ENCODE measurements at places on chromosomes 3 and 15.
A peak's percentile ranks its signal among the peaks of the same experiment; 100 is the strongest.

DNA sequence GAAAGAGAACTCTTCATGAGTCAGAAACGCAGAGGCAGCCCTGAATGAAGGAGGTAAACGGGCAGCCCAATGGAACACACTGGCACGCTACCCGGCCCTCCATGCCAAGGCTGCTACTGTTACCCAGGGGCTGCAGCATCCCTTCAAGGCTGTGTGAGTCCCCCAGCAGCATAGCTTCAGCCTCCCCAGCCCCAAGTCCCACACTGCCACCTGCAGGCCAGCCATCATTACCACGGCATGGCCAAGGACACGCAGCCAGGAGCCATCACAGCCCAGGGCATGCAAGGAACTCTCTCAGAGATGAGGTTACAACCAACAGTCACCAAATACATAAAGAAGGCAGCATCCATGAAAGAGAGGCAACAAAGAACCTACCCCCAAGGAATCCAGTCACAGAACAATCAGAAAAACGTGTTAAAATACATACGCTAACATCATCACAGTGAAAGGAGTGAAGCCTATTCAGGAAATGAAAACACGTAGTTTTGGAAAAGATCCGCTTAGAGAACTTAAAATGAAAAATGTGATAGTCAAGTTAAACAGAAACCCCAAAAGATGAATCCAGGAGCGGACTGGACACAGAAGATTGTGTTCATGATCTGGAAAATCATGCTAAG is 22.4 kb downstream of the PLA2G4F start:
- DNase-seq, result peak; percentile 90

DNA sequence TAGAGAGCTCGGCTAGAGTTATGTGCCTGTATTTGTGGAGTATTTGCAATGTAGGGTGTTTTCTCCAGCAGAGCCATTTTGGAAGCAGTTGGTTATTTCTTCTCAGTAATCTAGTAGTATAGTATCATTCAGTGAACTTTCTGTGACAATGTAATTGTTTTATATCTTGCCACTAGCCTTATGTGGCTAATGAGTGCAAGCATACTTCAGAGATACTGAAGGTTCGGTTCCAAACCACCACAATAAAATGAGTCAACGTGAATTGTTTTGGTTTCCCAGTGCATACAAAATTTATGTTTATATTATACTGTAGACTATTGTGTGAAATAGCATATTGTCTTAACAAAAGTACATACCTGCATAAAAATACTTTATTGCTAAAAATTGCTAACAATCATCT is 286.9 kb upstream of the TBL1XR1 start:
- DNase-seq, result no peak

- DNase-seq, result no peak
These were observed 34.6 kb upstream of the SV2B start for GRCh38 chr15:91065505-91065904.

GRCh38 chr15:55279746-55280351 is 9.8 kb downstream of the RAB27A start:
- DNase-seq, result no peak

- DNase-seq, result no peak
These were observed 738 bp downstream of the YEATS2 start for GRCh38 chr3:183698318-183698751.

DNA sequence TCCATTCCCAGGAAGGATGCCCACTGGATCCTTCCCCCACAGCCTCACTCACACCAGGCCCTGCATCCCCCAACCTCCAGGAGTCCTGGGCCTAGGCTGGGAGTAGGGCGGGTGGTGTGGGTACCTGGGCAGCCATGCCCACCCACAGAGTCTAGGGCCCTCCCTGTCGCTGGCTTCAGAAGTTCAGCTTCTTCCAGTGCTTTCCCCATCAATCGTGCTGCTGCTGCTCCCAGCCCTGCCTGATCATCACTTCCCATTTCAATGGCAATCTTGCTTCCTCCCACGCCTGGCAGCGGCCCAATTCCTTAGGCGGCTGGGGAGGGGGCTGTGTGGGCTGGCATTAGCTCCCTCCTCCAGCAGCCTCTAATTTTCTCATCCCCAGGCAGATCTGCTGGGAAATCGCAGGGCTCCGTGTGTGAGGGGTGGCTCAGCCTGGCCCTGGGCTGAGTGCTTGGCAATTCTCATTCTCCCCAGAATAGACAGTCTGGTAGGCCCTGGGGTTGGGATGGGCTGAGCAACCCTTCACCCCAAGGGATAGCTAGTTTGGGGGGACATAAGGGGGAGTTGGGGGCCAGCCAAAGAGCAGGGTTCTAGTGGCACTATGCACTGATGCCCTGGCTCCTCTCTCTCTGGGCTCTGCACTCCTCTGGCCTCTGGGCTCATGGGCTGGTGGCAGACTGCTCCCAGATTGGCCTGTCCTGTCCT is 66.4 kb downstream of the SCN5A start:
- DNase-seq, result peak; percentile 72

- DNase-seq, result no peak
These were observed 44.9 kb upstream of the TSEN2 start for GRCh38 chr3:12439161-12439940.
